Parietal lobe (tissue), 2 donors: ENCODE measurements at places on chromosomes 16 and 17. TPM values are rescaled to one million over a fixed set of nuclear protein-coding genes. Genes with fewer than 3 reads are reported as not detected.

Gene TOP2A
- 39.8 TPM for total RNA-seq

Gene ZKSCAN2
- 25.0 TPM for total RNA-seq

Gene VEZF1
- total RNA-seq = 93.3 TPM

Gene NPW
- total RNA-seq = not detected

Gene SYCE1L
- total RNA-seq = 2.8 TPM

Gene TPSD1
- not detected for total RNA-seq
